ENCODE measurements at places on chromosomes 11 and 22.

- DNase-seq = no peak
Observed at GRCh38 chr11:128872594-128872993, 5.5 kb upstream of the KCNJ1 start.

DNA sequence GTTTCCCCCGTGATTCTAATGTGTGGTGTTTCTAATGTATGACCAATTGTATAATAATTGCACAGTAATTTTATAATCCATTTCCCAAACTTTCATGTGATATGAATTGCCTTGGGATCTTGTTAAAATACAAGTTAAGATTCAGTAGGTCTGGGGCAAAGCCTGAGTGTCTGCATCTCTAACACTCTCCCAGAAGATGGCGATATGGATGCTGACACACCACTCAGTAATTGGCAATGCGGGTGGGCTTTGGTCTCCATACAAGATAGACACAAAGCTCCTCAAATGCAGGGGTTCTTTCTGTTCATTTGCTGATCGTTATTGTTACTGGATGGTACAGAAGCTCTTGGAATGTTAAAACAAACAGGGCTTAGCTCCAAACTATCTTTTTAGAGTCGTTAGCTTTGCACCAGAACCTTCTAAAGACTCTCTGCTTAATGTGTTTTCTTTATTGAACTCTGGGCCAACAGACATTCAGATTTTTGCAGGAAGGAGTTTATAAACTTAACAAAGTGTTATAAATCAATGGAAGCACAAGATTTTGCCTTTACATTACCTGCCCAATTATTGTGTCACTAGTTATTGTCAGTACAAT is 45.4 kb upstream of the ANO3 start:
- DNase-seq = no peak

DNA sequence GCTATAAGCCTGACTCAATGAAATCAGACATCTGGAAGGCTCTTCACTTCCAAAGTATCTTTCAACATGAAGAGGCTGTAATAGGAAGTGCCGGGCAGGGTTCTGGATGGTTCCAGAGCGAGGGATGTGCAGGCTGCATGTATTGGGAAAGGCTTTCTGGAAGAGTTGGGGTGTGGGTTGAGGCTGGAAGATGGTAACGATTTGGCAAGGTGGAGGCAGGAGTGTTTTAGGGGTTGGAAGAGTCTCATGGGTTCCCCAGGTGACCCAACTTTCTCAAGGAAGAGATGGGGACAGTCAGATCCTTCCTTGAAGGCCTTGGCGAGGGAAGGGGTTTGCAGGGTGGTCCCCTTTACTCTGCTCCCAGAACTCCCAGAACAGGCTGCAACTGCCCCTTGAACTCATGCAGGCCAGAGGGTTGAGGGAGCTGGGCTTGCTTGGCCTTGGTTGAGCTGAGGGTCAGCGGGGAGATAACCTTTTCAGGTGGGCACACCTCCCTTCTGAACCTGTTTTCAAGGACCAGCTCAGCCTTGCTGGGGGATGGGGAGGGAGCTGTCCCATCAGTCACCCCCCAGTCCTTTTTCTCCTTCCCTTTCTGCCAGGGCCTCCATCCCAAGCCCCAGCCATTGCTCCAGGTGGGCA is 9.4 kb upstream of the POU2F3 start:
- no peak for DNase-seq

DNA sequence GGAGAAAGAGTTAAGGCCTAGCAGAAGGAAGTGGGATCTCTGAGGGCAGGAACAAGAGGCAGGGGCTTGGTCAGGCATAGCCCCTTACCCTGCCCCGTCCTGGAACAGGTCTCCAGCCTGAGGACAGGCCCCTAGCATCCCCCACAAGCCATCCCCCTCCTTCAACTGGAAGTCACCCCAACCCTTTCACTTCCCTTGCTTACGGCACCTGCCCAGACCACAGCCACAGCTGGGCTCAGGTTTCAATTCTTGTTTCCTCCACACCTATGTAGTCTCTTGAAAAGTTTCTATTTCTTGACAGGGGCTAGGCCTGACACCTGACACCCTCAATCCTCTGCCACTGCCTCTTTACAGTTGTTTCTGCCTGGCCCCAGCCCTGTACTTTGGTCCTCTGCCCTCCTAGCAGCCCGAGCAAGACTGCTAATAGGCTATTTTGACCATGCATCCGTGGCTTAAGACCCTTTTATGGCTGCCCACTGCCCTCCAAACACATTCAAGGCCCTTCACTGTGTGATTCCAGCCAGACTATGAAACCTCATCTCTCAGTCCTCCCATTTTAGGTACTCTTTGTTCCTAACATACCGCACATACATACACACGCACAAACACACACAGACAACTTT is 10.9 kb upstream of the FCHSD2 start:
- DNase-seq = peak; percentile 34

DNA sequence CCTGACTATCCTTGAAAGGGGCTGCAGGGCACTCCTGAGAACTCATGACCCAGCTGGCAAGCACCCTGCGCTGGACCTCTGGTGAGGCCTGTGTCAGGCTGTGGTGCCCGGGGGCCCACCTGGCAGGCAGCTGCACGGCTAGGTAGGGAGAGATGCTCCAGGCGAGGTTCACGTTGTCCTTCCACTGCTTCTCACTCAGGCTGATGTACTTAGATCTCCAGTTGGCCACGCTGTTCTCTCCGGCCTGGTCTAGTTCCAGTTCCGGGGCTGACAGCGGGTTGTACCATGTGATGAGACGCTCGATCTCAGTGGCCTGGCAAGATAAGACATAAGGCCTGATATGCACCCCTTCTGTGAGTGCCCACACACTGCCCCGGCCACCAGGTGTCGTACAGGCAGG is 44.7 kb upstream of the SERPIND1 start:
- DNase-seq = no peak

DNA sequence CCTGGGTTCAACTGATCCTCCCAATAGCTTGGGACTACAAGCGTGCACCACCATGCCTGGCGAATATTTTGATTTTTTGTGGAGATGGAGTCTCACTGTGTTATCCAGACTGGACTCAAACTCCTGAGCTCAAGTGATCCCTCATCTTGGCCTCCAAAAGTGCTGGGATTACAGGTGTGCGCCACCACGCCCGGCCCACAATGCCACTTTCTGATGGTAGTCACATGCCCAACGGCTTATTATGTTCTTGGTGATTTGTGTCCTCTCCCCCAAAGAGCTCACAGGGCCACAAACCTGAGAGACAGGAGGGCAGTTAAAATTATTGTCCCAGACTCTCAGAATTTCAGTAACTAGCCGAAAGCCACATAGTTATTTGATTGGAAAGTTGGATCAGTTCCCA is 9.6 kb downstream of the GRIK4 start:
- no peak for DNase-seq

DNA sequence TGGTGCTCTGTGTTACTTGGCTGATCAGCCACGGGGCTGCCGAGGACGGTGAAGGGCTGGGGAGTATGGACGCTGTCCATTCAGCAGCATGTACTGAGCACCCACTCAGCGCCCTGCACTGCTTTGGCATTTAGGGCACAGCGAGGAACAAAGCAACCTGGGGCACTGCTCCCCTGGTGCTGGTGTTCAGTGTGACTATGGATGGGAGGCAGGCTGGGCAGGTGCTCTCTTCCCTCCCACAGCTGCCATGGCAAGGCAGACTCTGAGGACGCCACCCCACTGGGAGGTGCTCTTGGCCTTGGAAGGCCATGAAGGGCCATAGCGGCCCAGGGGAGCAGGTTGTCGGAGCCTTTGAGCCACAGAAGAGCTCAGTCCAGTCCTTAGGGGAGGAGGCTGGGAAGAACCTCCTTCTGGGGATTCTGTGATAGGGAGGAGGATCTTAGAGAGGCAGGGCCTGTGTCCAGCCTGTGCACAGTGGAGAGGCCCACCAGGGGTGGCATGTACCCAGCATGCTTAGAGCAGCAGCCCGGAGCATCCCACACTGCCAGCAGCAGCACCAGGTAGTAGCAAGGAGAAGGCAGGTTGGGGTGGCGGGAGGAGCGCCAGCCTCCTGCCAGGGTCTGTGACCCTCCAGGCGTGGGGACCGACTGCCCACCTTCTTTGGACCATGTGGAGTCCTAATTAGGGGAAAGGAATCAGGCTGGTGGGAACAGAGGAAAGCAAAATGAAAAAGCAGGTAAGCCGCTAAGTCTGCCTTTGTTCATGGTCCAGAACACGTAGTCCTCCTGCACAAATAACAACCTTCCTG is 141.8 kb downstream of the MPPED1 start:
- DNase-seq = no peak

DNA sequence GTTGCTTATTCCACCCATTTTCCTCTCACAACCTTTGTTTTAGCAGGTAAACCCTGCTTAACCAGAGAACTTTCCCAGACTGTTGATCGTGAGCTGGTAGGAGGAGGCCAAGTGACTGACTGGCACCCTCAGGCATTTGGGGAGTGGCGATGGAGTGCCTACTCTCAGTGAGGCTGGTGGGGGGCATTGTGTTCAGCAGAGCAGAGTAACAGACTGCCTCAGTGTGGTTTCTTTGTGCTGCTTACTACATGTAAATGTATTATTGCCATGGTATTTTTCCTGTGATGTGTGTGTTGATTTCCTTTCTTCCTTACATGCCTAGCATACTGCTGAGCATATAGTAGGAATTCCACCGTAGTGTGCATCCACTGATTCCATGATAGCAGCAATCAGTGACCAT is 2.6 kb downstream of the MARK2 start:
- DNase-seq = no peak

DNA sequence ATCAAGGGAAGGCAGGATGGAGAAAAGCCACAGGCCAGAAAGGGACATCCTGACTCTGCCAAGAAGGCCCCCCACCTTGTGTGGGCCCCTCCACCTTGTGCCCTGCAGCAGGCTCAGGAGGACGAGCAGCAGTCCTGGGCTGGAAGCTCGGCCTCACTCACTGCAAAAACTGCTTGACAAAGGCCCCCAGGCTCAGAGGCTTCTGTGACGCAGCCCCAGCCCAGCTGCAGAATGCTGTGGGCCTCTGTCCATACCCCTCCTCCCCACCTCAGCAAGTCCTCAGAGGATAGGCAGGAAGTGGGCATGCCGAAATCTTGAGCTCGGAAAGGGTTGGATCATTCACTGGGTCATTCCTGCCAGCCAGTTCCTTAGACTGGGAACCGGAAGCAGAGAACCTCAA is 61.9 kb downstream of the NRXN2 start:
- DNase-seq = no peak

- no peak for DNase-seq
Observed at GRCh38 chr22:37164505-37164887, 14.8 kb upstream of the IL2RB start.
